Cardiac septum (tissue), 1 donor: ENCODE measurements at places on chromosomes 2 and 18. TPM values are rescaled to one million over a fixed set of nuclear protein-coding genes. Genes with fewer than 3 reads are reported as not detected.

Gene EFR3B
- 8.9 TPM for total RNA-seq

Gene PTPRN
- 0.97 TPM for total RNA-seq

Gene ERICH2
- 1.7 TPM for total RNA-seq

Gene MYO5B
- 5.2 TPM for total RNA-seq

Gene PCARE
- 0.11 TPM for total RNA-seq

Gene TRIM54
- total RNA-seq: 218 TPM

Gene BOLL
- not detected for total RNA-seq

Gene EIPR1
- total RNA-seq: 10.5 TPM

Gene CKAP2L
- total RNA-seq: 0.30 TPM

Gene DOK6
- 10.6 TPM for total RNA-seq

Gene FIGN
- 16.4 TPM for total RNA-seq

Gene KCNK3
- 0.70 TPM for total RNA-seq

Gene SP140L
- total RNA-seq: 4.0 TPM

Gene IL36B
- total RNA-seq: not detected

Gene VWA3B
- 0.51 TPM for total RNA-seq

Gene IL1F10
- not detected for total RNA-seq

Gene NYAP2
- total RNA-seq: 0.05 TPM

Gene FKBP7
- total RNA-seq: 6.5 TPM

Gene RAB10
- 79.4 TPM for total RNA-seq

Gene HOXD4
- 0.70 TPM for total RNA-seq

Gene RIT2
- not detected for total RNA-seq

Gene TAF1B
- total RNA-seq: 8.4 TPM

Gene FAM210A
- total RNA-seq: 48.4 TPM

Gene SIX3
- not detected for total RNA-seq

Gene RAB6C
- not detected for total RNA-seq

Gene RND3
- 46.9 TPM for total RNA-seq

Gene FBXO48
- 0.92 TPM for total RNA-seq

Gene CSRNP3
- 2.9 TPM for total RNA-seq

Gene REG3G
- total RNA-seq: not detected

Gene RTKN
- 18.5 TPM for total RNA-seq

Gene SMC6
- 13.9 TPM for total RNA-seq

Gene M1AP
- total RNA-seq: not detected

Gene GREB1L
- total RNA-seq: 16.2 TPM

Gene PDK1
- total RNA-seq: 46.2 TPM

Gene MEP1B
- 0.13 TPM for total RNA-seq

Gene VIT
- 2.6 TPM for total RNA-seq

Gene SPATA3
- total RNA-seq: not detected

Gene MAP3K19
- total RNA-seq: not detected

Gene RBM43
- total RNA-seq: 1.5 TPM

Gene PLB1
- 2.0 TPM for total RNA-seq

Gene LAMA1
- 0.40 TPM for total RNA-seq

Gene KATNAL2
- total RNA-seq: 5.7 TPM

Gene MYOM1
- 878 TPM for total RNA-seq

Gene DAW1
- total RNA-seq: not detected

Gene ELOA2
- not detected for total RNA-seq

Gene GREB1
- total RNA-seq: 2.9 TPM

Gene NCOA1
- 31.9 TPM for total RNA-seq

Gene GDF7
- 0.94 TPM for total RNA-seq

Gene SOCS6
- total RNA-seq: 22.8 TPM
